ENCODE measurements at places on chromosomes 3 and 15. TPM values are rescaled to one million over a fixed set of nuclear protein-coding genes. Genes with fewer than 3 reads are reported as not detected.

- H3K4me1 ChIP-seq = peaks cover 10% of the 10 kb centered on the region
- H3K36me3 ChIP-seq = no peaks in the 10 kb centered on the region
- no peak overlapping the region for H3K4me3 ChIP-seq
- no peak overlapping the region for H3K27ac ChIP-seq
- H3K27me3 ChIP-seq = peaks cover 2% of the 10 kb centered on the region
Observed at GRCh38 chr3:30843877-30844276, 50.6 kb downstream of the GADL1 start.

The ZNF860 gene
- 2.2 TPM for total RNA-seq

DNA sequence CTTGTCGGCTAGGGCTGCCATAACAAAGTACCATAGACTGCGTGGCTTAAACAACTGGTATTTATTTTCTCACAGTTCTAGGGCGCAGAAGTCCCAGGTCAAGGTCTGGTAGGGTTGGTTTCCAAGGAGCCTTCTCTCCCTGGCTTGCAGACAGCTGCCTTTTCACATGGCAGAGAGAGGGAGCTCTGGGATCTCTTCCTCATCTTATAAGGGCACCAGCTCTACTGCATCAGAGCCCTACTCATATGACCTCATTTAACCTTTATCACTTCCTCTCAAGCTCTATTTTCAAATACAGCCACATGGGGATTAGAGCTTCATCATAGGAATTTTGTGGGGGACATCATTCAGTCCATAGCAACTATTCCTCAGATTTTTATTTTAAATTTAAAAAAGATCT, 17.6 kb upstream of the PAQR9 start:
- no peak overlapping the region for H3K27ac ChIP-seq
- H3K27me3 ChIP-seq = peaks cover 3% of the 10 kb centered on the region
- no peaks in the 10 kb centered on the region for H3K36me3 ChIP-seq
- no peak overlapping the region for H3K4me3 ChIP-seq

The AHSG gene
- total RNA-seq = 0.27 TPM

GRCh38 chr3:151203051-151203420, at the start of gene GPR171:
Gene GPR171 (minus strand): TSS chr3:151203216. CDS start chr3:151199386, 3,830 bp downstream.
- no peak within 1 kb of the TSS for H3K4me3 ChIP-seq
- H3K27ac ChIP-seq = no peak within 1 kb of the TSS
- no peaks in the 10 kb centered on the region for H3K36me3 ChIP-seq
- peaks cover 6% of the 10 kb centered on the region for H3K4me1 ChIP-seq
- no peak for DNase-seq

DNA sequence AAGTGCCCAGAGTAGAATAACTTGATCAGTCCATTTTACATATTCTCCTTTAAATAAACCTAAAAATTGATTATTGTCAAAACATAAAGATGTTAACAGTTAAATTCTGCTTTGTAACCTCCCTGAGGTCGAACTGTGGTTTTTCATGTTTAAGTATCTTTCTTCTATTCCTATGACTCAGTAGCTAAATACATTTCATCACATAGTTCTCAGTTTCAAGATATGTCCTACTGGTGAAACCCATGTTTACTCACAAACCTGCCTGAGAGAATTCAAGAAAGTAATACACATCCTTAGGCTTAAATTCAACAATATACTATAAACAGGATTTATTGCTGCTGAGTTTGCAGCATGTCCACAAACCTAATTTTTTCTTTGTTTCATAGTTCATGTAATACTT, 692.9 kb downstream of the ZPLD1 start:
- no peak overlapping the region for H3K27ac ChIP-seq
- no peaks in the 10 kb centered on the region for H3K36me3 ChIP-seq
- no peak overlapping the region for H3K4me3 ChIP-seq
- DNase-seq = no peak
- H3K27me3 ChIP-seq = no peaks in the 10 kb centered on the region

- DNase-seq = no peak
- no peaks in the 10 kb centered on the region for H3K27me3 ChIP-seq
- no peak overlapping the region for H3K27ac ChIP-seq
Observed at GRCh38 chr3:154338570-154338969, 14.3 kb upstream of the DHX36 start.

DNA sequence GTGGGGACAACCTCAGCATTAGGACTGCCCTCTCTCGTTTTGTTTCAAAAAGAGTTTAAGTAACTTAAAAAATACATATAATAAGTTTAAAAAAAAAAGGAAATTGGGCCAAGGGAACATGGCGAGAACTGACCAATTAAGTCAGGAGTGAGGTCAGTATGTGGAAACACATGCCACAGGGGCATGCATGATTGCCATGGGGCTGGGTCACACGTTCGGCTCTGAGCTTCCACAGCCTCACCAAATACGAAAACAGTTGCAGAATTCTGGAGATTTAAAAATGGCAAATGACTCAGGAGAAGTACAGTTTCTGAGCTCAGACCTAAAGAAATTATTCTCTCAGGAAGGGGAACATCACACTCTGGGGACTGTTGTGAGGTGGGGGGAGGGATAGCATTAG, 24.1 kb downstream of the PDE8A start:
- DNase-seq = no peak
- no peak overlapping the region for H3K4me3 ChIP-seq
- peaks cover 8% of the 10 kb centered on the region for H3K4me1 ChIP-seq
- no peaks in the 10 kb centered on the region for H3K36me3 ChIP-seq

GRCh38 chr15:33160581-33161165, 33.8 kb downstream of the FMN1 start:
- no peak for DNase-seq
- H3K36me3 ChIP-seq = no peaks in the 10 kb centered on the region
- no peak overlapping the region for H3K4me3 ChIP-seq

The KBTBD8 gene
- total RNA-seq = 6.1 TPM

DNA sequence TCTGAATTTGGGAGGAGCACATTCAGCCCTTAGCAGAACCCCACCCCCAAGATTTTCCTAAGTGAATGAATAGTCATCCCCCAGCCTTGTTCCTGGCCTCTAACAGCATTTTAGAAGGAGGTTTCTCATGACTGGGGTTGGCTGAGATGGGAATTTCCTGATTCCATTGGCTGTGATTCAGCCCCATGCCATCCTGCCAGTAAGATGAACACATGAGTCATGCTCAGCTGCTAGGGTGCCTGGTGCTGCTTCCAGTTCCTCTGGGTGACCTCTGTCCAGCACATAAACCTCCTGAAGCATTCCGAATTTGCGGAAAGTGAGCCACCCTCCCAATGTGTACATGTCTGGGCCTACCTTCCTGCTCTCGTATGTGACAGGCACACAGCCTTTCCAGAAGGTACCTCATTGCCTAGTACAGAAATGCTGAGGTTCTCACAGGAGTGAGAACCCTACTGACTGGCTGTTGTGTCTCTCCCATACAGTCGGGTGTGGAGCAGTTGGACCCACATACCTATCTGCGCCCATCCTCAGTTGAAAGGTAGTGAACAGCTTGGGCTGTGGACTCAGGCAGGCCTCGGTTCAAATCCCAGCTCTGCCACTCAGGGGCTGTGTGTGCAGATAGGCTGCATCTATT, 91.7 kb downstream of the APBA2 start:
- DNase-seq = no peak
- peaks cover 4% of the 10 kb centered on the region for H3K36me3 ChIP-seq
- H3K27ac ChIP-seq = no peak overlapping the region
- H3K27me3 ChIP-seq = no peaks in the 10 kb centered on the region

The NR2E3 gene
- not detected for total RNA-seq

DNA sequence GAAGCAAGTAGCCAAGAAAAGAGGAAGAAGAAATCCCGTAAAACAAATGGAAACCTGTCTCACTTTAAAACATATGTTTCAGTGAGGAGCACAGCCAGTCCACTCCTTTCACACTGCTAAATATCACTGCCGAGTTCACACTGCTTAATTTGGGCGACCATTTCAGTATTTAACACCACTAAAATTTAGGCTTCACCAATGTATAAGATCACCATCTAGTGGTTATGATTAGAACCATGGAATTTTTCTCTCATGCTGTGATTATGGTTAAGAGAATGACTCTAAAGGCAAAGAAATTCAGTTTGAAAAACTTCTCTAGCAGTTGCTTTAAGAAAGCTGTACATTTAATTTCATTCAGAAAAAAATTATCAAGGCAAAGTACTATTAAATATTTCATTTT, 16.6 kb downstream of the SLC4A7 start:
- no peak for DNase-seq
- no peaks in the 10 kb centered on the region for H3K27me3 ChIP-seq
- no peak overlapping the region for H3K4me3 ChIP-seq
- H3K4me1 ChIP-seq = peaks cover 2% of the 10 kb centered on the region
- peaks cover 25% of the 10 kb centered on the region for H3K36me3 ChIP-seq

DNA sequence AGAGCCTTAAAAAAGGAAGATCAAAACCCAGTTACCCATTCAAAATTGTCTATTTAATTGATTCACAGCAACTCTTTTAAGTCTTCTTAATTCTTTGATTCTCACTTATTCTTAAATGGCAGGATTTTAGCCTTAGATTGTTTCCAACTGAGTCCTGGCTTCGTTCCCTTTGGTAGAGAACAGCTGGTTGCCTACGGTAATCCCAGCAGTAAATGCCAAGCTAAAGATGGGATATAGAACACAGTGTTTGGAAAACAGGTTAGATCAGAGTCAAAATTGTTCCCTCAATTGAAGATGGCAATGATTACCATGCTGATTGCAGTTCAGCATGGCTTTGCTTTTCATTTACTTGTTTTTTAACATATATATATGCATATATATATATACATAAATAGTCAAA, 300.9 kb downstream of the PYDC2 start:
- no peak overlapping the region for H3K27ac ChIP-seq
- H3K27me3 ChIP-seq = no peaks in the 10 kb centered on the region
- H3K36me3 ChIP-seq = no peaks in the 10 kb centered on the region

DNA sequence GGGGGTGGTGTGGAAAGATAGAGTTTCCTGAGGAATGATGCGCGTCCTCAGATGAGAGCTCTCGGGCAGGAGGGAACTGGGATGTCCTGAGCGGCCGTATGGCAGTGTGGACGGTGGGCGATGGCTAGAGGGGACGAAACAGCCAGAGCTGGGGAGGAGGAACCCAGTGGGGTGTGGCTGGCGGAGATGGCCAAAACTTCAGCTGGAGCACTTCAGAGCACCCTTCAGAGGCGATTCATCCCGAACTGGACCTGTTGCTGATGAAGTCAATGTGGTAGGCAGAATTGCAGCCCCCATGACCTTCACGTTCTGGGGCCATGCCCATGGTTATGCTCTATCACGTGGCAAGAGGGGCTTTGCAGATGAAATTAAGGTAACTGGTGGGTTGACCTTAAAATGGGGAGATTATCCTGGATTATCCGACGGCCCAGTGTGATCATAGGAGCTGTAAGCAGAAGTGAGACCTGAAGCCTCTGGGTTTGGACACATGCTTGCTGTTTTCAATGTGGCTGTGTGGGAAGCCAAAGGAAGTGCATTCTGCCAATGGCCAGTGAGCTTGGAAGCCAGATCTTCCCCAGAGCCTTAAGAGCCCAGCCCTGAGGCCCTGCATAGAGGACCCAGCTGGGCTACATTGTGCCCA, 52.3 kb downstream of the ATP1B3 start:
- H3K36me3 ChIP-seq = peaks cover 10% of the 10 kb centered on the region
- no peak overlapping the region for H3K4me3 ChIP-seq
- H3K27me3 ChIP-seq = no peaks in the 10 kb centered on the region
